ENCODE measurements at places on chromosomes 4 and X.

GRCh38 chr4:15963576-15963975 is 601 bp upstream of the FGFBP2 start:
- DNase-seq: no peak

- DNase-seq: no peak
Measured at GRCh38 chrX:40012039-40012867, 85.5 kb downstream of the BCOR start.

DNA sequence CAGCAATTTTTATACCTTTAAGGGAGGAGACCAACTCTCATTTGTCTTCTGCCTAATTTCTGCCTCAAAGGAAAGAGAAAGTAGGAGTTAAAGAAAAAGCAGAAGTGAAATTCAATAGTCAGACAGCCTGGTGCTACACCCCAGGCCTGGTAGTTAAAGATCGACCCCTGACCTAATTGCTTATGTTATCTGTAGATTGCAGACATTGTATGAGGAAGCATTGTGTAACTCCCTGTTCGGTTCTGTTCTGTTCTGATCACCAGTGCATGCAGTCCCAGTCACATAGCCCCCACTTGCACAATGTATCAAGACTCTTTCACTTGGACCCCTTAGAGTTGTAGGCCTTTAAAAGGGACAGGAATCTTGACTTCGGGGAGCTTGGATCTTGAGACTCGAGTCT is 335.9 kb upstream of the AR start:
- no peak for DNase-seq

- DNase-seq: no peak
Measured at GRCh38 chr4:112560084-112560483, 44.1 kb upstream of the NEUROG2 start.

DNA sequence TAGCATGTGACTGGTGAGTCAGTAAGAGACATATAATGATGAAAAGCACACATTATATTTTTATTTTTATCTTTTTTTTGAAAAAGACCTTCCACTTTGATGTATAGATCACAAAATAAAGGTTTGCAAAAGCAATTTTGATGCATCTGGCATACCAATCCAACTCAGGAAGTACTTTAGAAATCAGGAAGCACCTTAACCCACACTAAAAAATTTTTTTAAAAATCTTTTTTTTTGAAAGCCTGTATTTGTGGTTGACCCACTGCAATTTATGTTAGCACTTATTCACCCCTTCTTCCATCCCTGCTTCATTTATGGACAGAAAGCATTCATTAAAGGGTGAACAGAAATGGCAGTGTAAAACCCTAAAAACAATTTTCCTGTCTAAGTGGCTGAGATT is 16.6 kb downstream of the TMEM255A start:
- DNase-seq: no peak

DNA sequence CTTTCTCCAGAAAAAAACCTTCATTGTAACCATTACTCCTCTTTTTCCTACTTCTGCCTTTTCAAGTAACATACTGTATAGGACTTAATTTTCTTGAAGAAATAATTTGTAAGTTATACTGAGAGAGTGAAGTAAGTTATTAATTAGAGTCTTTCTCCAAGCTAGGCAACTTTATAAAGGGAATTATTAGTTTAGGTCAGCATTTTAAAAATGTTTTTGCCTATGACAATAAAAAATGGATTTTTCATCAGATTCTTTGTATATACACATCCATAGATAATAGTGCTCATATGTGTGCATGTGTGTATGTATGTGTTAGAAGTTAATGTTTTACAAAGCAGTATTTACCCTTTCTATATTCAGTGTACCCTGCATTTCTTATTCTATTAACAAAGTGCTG is 10.4 kb upstream of the NUDT6 start:
- no peak for DNase-seq

GRCh38 chrX:151938172-151938571 is 25.5 kb downstream of the MAGEA4 start:
- DNase-seq: no peak

- DNase-seq: no peak
Measured at GRCh38 chr4:54104907-54105306, 4.9 kb downstream of the GSX2 start.

GRCh38 chrX:68842781-68843581 is 14.2 kb downstream of the EFNB1 start:
- no peak for DNase-seq

- DNase-seq: no peak
Measured at GRCh38 chr4:73679836-73680235, 59.6 kb upstream of the RASSF6 start.

DNA sequence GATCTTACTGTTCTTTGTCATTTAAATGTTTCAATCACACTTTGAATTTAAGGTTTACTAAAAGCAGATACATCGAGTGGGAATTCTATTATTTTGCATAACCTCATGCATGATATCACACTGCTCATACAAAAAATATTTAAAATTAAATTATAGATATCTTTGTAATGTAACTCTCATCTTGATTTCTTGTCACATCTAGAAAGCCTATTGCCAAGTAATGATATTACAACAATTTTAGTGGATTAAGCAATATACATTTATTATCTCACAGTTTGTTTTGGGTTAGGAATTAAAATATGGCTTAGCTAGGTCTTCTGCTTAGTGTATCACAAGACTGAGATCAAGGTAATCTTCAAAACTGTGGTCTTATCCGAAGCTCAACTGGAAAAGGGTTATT is 865.0 kb downstream of the CCSER1 start:
- DNase-seq: no peak

DNA sequence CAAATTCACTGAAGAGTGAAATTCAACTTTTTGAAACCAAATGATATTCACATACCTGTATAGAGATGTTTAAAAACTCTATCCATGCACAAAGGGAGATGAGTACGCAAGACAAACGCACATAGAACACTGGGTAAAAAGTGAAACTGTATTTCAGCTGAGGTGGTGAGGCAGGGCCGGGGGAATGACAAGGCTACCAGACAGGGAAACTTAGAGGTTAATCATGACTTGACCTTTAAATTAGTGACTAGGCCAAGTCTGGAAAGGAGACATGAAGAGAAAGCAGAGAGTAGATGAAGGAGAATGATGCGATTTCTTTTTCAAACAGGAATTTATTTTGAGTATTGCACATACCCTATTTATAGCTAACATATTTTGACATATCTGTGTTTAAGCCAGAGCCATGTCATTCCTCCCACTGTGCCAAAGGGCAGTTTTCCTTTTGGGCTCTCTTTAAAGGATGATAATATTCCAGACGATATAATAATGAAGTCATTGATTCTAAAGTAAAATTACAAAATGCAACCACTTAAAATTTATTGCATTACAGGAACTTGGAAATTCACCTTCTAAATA is 49.4 kb downstream of the ARHGEF6 start:
- DNase-seq: no peak

DNA sequence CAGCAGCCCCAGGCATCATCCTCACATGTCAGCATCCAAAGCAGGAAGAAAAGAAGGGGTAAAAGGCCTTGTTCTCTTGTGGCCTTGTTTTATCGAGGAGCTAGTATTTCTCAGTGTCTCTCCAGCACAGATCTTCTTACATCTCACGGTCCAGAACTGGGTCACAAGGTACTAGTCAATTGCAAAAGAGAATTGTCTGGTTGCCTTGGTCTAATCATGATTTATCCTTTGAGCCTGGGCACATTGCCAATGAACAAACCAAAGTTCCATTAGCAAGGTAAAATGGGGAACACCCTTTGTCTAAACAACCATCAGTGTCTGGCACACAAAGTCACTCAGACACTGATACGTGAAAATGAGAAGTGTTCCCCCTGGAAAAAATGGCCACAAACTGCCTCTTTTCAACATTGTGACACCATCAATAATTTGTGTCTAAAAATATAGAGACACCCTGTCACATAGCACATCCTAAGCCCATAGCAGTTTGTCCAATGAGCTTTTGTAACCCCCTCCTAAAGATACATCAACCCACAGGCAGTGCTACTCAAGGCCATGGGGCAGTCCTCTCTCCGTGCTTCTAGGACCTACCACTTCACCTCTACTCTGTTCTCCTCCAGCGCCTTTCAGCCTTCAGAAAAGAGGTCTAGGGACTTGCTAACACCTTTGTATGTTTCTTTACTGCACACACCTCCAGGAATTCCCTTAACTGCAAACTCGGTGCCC is 534.4 kb downstream of the MID1IP1 start:
- no peak for DNase-seq

GRCh38 chrX:41233988-41234387 is 100.0 kb upstream of the DDX3X start:
- DNase-seq: no peak

DNA sequence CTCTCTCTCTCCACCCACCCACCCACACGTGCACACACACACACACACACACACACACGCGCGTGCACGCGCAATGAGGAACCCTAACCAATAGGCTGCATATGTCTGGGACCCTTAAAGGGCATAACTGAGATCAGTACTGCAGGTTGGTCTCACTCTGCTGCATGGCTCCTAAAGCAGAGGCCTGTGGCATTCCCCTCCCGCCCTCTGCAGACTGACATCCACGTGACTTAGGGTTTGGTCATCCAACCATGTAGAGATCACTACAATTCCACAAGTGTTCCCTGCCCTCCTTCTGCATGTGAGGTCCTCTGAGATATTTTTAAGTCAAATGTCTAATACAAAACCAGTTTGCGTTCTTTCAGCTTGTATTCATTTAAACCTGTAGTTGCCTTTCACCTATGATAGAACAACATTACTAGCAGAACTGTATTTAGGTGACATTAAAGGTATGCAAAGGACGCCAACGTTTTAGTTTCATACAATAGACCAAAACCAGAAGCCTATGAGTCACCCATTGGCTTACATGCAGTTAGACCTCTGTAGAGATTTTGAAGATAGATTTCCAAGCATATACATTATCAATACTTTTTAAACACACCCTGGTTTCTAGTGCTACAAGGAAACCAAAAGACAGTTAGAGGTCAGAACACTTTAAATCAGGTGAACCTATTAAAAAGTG is 10.1 kb downstream of the XAGE5 start:
- DNase-seq: no peak

- DNase-seq: peak; percentile 17
Measured at GRCh38 chrX:39491548-39492297, 606.0 kb downstream of the BCOR start.

GRCh38 chr4:56619160-56619559 is 61.9 kb downstream of the HOPX start:
- no peak for DNase-seq

DNA sequence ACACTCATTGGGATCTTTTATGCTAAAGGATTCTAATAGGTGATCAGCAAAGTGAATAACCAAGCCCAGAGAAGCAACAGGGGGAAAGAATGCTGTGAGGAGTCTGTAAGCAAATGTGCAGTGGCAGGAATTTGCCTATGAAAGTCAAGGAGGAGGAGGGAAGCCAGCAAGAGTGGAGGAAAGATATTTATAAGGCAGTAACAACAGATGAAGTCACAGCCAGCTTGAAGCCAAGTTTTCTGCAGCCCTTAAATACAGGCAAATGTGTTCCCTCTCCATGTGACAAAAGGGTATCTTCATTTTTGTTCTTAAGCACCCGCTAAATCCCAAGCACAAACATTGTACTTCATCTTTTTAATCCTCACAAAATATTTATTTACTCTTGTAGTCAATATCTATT is 275.0 kb upstream of the CLNK start:
- no peak for DNase-seq

- DNase-seq: peak; percentile 47
Measured at GRCh38 chrX:73851014-73852009, 288.3 kb downstream of the CHIC1 start.

- no peak for DNase-seq
Measured at GRCh38 chrX:151879856-151880255, 32.8 kb upstream of the MAGEA4 start.

GRCh38 chr4:150206954-150207353 is 128.7 kb downstream of the DCLK2 start:
- no peak for DNase-seq

DNA sequence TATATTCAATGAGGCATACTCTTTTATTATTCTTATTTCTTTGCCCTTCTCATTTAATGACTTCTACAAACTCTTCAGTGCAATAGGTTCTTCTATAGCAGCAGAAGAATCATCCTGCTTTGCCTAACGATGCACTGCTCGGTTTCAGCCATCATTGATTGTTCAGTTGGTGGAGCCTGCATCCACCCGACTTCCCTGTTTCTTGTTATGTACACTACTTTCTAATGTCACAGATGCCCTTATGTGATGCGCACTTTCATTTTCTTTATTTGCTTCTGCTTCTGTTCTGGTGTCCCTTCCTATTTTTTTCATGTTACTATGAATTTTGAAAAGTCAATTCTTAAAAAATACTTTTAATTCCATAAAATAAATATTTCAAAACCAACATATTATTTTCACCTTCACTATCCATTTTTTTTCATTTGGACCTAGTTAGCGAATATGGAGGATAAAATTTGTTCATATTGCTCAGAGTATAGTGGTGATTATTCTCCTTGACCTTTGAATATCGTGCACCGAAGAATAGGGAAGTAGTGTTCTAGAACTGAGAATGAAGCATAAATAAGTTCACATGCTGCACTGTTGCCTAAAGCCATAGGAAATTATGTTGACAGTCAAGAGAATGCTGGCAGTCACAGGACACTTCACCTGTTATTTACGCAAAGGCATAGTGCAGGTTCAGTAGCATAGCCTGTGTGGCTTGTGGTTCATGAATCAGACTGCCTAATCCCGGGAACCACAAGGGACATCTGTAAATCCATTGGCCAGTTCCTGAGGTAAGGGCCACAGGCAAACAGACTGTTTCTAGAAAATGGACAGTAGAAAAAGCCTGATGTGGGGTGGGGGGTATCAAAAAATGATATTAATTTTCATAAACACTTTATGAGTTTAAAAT is 21.3 kb upstream of the SFRP2 start:
- no peak for DNase-seq

DNA sequence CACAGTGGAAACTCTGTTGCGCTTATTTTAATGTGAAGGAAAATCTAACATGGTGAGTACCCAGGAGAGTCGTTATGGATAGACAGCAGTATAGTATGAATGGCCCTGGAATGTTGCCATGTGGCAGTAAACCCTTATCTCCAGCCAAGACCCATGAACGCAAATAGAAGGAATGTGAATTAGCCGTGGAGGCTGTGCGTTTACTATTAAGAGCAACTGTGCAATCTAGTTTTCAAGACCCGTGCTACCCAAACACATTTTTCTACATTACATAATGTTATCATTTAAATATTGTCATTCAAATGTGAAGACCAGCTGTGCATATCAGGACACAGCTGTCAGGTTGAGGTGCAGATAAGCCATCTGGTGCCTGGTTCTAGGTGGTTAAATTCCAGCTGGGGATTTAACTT is 13.3 kb upstream of the AGA start:
- DNase-seq: no peak

GRCh38 chr4:167873496-167873895 is 218.8 kb upstream of the ANXA10 start:
- no peak for DNase-seq

GRCh38 chr4:48275247-48275646 is 5.6 kb upstream of the TEC start:
- DNase-seq: no peak

DNA sequence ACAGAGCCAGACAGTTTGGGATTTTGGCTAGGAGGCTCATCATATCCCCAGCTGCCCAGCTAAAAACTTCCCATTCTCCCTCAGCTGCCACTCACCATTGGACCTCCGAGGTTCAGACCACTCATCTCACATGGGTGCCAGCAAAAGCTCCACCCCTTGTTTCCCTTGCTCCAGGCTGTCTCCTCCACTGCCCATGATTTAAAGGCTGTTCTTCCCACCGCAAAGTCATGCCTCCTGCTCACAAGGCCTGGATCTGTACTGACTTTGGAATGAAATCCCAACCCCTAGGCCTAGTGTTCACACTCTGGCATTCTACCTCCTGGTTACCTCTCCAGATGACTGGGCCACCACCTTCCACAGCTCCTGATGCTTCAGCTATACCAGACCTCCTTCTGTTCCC is 142.2 kb upstream of the EOLA2 start:
- DNase-seq: no peak

- DNase-seq: no peak
Measured at GRCh38 chr4:128787509-128788311, 21.8 kb upstream of the JADE1 start.
